Heart left ventricle (tissue), 16 donors: ENCODE measurements at places on chromosomes 16 and 17. TPM values are rescaled to one million over a fixed set of nuclear protein-coding genes. Genes with fewer than 3 reads are reported as not detected.

NACA2 gene
- polyA plus RNA-seq, result not detected

ZNF423 gene
- 3.0 TPM for polyA plus RNA-seq

MT1A gene
- polyA plus RNA-seq, result 43.3 TPM

ABCA10 gene
- polyA plus RNA-seq, result 13.8 TPM

C1QTNF1 gene
- polyA plus RNA-seq, result 189 TPM

CRYBA1 gene
- not detected for polyA plus RNA-seq

PIK3R6 gene
- 0.76 TPM for polyA plus RNA-seq

KRTAP16-1 gene
- polyA plus RNA-seq, result not detected

TEX19 gene
- polyA plus RNA-seq, result not detected

THAP11 gene
- polyA plus RNA-seq, result 26.3 TPM

CD300E gene
- polyA plus RNA-seq, result 0.30 TPM

KRT33B gene
- not detected for polyA plus RNA-seq

CCL4 gene
- polyA plus RNA-seq, result 0.72 TPM

ATF7IP2 gene
- polyA plus RNA-seq, result 54.7 TPM

FOXJ1 gene
- not detected for polyA plus RNA-seq

ZPBP2 gene
- not detected for polyA plus RNA-seq

UBALD2 gene
- polyA plus RNA-seq, result 18.5 TPM

ATP1B2 gene
- 0.60 TPM for polyA plus RNA-seq

ASGR1 gene
- polyA plus RNA-seq, result 0.64 TPM

YPEL2 gene
- polyA plus RNA-seq, result 15.4 TPM

ACSM2A gene
- polyA plus RNA-seq, result not detected

MEIOC gene
- 0.03 TPM for polyA plus RNA-seq

FXR2 gene
- polyA plus RNA-seq, result 72.4 TPM

KRT17 gene
- not detected for polyA plus RNA-seq

PSMD3 gene
- 142 TPM for polyA plus RNA-seq

NPIPA8 gene
- polyA plus RNA-seq, result 4.4 TPM

SYCE1L gene
- polyA plus RNA-seq, result not detected

TP53TG3B gene
- polyA plus RNA-seq, result not detected

KREMEN2 gene
- polyA plus RNA-seq, result not detected

PRSS27 gene
- 0.38 TPM for polyA plus RNA-seq

PIMREG gene
- not detected for polyA plus RNA-seq
